Osteocyte (in vitro differentiated cells): ENCODE measurements at places on chromosomes 3 and 15.

DNA sequence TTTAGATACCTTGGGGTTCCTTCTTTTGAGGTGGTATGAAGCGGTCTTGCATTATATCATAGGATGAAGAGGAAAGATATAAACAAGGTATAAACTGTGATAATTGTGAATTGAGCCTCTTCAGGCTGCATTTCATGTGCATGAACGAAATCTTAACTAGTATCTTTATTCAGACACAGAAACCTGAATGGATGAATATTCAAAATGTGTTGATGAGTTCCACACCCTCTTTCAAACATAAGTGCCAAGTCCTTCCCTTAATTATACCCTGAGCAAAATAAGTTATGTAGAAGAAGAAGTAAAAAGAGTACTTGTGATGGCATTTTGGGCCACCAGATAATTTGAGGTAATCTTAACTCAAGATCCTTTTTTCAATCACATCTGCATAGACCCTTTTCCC is 103.1 kb upstream of the CFAP20DC start:
- DNase-seq, result no peak

- no peak for DNase-seq
These were observed 34.6 kb downstream of the BTD start for GRCh38 chr3:15636028-15636709.

DNA sequence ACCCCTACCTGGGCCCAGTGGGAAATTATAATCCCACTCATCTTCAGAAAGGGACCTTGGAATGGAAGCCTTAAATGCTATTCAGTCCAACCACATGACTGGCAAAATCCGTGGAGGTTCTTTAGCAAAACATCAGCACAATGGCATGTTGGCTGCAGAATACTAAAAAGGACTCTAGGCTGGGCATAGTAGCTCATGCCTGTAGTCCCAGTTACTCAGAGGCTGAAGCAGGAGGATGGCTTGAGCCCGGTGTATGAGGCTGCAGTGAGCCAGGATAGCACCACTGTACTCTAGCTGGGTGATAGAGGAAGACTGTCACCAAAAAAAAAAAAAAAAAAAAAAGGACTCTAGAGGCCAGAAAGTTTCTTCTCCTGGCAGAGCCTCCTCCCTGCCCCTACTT is 60.6 kb upstream of the RYK start:
- DNase-seq, result no peak

DNA sequence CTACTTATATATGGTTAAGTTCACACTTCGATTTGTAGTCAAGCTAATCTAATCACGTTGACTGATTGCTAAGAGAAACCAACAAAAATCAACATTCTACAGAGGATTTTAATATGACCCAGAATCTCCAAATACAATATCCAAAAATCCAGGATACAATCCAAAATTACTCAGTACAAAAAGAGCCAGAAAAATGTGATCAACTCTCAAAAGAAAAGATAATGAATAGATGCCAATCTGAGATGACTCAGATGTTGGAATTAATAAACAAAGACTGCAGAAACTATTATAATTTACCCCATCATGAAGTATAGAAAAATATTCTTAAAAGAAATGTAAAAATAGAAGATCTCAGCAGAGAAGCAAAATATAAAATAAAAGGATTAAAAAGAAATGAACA is 22.3 kb downstream of the HACL1 start:
- no peak for DNase-seq

DNA sequence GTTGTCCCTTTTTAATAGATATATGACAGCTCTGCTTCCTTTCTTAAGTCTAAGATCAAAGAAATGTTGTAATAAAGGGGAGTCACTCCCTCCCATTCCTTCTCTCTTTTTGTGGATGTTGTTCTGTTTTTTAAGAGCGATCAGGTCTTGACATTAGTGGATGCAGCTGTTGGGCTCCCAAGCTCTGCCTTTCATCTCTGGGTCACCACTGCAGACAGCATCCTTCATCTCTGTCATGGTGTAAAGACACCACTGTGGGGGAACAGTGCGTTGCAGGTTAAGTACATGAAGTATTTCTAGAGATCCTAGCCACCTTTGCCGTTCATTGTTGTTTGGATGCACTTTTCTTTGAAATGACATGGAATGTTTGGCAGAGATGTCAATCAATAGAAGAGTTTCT is 17.7 kb downstream of the FNDC3B start:
- DNase-seq, result no peak

- DNase-seq, result no peak
These were observed 237.9 kb downstream of the ZMAT3 start for GRCh38 chr3:178833695-178834094.

GRCh38 chr3:135018149-135018923 is 223.3 kb downstream of the EPHB1 start:
- DNase-seq, result no peak

- DNase-seq, result no peak
These were observed 221.2 kb downstream of the NTRK3 start for GRCh38 chr15:88035381-88035780.

GRCh38 chr3:167451282-167451681 is 22.6 kb downstream of the SERPINI2 start:
- DNase-seq, result no peak

DNA sequence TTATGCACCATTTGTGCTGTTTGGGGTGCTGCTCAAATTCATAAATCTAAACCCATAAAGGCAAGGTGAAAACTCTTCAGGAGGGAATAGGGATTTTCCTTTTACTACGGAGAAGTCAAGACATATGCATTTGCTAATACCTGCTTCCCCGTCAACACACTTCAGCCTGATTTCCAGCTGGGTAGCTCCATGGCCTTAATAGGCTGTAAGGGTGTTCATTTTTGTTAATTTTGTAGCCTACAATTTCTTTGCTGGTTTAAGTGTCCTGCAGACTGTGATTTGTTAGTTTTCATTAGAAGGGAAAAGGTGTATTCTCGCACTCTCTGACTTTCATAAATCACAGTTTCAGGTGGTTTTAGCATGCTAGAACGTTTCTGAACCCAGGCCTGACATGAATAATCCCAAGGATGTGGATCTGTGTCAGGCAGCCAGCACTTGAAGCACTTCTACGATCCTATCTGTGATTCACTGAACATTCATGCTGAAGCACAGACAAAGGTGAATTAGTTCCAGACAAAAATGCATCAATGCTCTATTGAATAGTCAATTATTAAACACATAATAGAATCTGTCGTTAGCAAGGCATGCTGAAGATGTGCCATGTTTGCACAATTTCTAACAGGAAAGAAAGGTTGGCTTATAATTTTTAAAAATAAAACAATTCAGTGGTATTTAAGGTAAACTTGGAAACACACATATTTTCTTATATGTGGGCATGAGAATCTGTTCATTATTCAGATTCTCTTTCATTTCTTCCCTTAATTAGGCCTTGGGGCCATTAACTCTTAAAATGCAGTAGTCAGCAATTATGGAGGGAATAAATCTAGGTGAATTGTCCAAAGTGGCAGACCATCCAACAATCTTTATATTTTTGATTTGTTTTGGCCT is 17.9 kb upstream of the NMNAT3 start:
- no peak for DNase-seq

DNA sequence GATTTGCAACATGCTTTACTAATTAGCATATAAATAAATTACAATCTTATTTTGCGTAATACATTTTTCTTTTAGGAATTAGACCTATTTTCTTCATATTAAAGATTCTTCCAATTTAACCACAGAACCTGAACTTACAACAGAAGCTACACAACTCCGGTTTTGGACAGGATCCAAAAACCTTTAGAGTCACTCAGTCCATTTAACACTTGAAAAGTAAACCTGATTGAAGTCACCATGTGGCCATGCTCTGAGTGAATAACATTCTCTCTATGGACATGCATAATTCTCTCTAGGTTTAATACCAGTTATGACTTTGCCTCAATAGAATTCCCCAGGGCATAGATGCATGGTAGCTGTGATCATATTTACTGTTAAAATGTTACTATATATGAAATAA is 751.0 kb downstream of the VGLL3 start:
- DNase-seq, result no peak

GRCh38 chr3:17050071-17050470 is 165.3 kb downstream of the PLCL2 start:
- no peak for DNase-seq

DNA sequence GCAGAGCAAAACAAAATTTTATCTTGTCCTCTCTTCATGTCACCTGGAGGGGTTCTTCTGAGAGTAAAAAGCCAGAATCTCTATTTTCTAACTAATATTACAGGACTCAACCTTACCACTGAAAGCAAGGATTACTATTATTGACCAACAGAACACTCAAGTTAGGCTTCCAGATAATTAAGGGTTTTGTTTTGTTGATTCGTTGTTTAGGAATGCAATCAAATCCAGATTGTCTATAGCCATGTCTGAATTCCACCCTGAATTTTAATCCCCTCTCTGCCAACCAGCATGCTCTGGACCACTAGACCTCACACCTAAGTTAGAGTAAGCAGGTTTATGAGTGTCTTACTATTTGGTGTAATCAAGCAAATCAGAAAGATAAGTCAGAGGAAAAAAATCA is 90.7 kb downstream of the PEAK1 start:
- no peak for DNase-seq

GRCh38 chr15:89964232-89964954 is 36.7 kb upstream of the ZNF710 start:
- no peak for DNase-seq

DNA sequence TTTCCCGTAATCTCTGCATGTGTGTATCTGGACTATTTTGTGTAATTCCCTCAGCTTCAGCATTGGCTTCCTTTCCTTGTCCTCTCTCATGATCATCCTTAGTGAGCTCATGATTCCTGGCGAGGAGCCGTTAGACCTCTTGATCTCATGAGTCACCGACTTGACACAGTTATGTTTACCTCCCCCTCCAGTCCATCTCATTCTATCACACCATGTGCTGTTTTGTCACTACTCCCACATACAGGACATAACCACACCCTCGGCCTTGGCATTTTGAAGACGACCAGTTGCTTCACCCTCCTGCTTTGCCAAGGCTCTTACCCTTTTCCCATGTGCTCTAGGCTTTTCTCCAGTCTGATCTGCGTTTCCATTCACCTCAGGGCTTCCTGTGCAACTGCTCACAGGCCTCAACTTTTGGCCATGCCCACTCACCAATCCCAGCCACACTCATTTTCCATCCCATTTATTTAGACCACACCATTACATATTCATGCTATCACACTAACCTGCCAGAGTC is 41.5 kb downstream of the CP start:
- DNase-seq, result no peak

DNA sequence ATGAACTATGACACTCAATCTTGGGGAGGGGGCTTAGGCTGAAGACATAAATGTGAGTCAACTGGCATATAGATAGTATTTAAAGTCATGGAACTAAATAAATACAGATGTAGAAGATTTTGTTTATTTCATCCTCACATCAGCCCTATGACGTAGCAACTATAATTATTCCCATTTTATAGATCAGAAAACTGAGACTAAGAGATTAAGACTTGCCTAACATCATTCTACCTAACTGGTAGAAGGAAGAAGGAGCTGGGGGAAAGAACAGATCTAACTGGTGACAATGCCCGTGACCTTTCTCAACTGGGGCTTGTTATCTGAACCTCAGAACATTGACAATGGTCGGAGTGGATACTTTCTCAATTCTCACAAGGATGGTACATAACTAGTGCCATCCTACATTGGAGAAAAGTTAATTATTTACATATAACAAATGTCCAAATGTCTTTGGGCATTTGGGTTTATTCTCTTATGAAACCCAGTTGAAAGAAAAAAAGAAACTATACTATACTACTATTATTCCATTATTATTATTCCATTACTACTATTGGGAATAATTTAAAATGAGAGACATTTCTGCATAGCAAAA is 10.4 kb downstream of the HERC1 start:
- DNase-seq, result no peak

DNA sequence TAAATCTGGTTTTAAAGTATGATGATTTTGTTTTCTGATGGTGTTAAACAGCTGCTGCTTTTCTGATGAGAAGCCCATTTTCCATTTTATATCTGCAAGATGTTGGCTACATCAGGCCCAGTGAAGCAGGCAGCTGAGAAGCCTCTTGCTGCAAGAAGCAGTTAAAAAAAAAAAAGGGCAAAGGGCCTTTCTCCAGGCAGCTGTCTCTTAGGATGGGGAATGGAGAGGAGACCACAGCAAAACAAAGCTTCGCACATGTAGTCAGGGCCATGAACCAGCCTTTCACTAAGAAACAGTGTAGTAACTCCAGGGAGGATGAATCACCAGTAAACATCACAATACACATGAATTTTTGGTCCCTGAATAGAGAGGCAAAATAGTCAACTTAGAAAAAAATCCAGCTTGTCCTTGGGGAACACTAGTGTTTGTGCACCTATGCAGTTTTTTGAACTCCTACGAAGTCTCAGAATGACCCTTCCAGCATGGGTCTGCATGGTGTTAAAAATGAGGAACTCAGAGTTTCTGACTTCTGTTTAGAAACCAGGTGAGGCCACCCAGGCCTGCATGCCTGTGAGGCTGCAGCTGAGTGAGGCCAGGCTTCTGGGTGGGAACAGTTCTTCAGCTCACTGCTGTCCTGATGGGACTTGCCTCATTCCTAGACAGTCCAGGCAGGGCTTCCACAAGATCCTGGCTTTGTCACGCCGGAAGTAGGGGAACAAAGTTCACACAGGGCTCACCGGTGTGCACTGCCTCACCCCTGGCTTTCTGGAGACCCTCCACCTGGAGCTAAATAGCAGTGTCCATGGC is 518.7 kb downstream of the MCTP2 start:
- DNase-seq, result no peak

GRCh38 chr3:127134887-127135240 is 58.1 kb upstream of the PRR23E start:
- no peak for DNase-seq

- no peak for DNase-seq
These were observed 1419.6 kb upstream of the ALCAM start for GRCh38 chr3:103947062-103947461.

DNA sequence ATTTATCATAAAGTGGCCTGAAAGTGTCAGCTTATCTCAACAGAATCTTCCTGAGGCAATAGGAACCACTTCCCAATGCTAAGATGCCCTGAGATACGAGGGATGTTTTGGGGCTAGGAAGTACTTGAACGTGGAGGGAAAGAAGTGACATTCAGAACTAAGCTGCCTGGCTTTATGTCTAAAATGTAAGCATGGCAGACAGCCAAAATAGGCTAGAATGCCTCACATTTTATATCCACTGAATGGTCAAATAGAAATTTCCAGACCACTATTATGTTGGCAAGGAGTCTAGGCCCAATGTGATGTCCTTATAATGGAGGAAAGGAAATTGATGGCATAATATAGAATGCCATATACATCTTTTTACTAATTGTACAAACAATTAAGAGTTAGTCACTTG is 154.9 kb downstream of the PEX5L start:
- no peak for DNase-seq

GRCh38 chr15:55775316-55775715 is 32.4 kb upstream of the PRTG start:
- no peak for DNase-seq

- DNase-seq, result no peak
These were observed 68.6 kb upstream of the CCDC39 start for GRCh38 chr3:180747805-180748361.

GRCh38 chr3:136919799-136920580 is 37.8 kb upstream of the IL20RB start:
- no peak for DNase-seq

GRCh38 chr15:77753281-77753873 is 120.7 kb upstream of the LINGO1 start:
- DNase-seq, result no peak
